Aorta (tissue), 5 donors: ENCODE measurements at places on chromosomes 16 and 17.

DNA sequence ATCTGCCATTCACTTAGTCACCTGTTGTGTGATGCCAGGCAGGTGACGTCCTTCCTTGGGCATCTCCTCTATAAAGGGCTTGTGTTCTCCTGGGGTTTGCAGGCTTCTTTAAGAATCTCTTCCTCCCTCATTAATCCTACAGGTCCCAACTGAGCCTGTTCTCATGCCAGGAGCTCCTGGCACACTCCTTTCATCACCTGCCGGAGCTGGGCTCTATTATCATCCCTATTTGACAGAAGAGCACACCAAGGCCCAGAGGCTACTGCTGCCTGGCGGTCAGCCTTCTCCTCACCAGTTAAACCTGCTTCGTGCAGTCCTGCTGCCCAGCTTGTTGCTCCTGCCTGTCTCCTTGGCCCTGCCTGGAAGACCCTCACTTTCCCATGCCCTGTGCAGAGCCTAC lies 51.2 kb downstream of the RAI1 start:
- no peak for DNase-seq

DNA sequence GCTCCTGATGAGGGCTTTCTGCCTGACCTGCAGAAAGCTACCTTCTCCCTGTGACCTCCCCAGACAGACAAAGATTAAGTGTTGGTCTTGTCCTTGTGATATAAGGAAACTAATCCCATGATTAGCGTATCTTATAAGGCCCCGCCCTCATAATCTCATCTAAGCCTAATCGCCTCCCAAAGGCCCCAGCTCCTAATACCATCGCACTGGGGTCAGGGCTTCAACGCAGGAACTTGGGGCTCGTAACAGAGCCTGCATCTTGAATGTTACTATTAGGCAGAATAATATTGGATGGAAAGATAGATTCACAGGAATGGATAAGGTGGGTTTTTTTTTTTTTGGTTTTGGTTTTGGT lies 78.9 kb downstream of the C16orf95 start:
- DNase-seq: no peak

DNA sequence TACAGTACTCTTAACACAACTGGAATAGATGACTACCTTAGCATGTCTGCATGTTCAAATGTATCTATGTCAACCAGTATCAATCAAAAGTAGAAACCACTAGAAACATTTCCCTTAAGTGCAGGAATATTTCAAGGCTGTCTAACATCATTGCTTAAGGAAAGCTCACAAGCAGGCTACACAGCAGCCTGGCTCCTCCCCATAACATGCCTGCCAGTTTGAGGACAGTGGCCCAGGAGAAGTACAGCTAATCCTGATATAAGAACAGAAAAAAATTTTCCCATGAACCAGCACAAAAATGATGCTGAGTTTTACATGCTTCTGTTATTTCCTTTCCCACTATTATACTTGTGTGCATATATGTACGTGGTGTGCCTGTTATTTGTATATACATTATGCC lies 175.1 kb downstream of the MYO1D start:
- no peak for DNase-seq

GRCh38 chr16:23528644-23529310 lies 18.5 kb upstream of the GGA2 start:
- no peak for DNase-seq

DNA sequence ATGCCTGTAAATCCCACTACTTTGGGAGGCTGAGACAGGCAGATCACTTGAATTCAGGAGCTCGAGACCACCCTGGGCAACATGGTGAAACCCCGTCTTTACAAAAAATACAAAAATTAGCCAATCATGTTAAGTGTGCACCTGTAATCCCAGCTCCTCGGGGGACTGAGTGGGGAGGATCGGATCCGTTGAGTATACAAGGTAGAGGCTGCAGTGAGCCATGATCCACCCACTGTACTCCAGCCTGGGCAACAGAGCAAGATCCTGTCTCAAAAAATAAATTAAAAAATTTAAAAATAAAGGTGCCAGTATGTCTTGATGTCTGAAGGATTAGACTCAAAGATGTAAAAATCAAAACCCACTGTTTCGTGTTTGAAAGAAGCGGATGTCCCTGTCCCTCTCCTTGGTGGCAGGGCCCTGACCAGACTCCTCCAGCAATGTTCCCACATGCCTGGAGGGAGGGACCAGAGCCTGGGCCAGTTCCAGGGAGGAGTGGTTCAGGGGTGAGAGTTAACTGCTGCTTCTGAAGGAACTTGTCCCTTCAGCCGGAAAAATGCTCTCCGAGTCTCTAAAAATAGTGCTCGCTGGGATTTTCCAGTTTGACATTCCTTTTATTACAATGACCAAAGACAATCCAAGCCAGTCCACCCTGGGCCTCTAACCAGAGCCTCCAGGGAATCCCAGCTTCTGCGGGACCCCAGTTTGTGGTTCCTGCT lies 9.4 kb upstream of the CMTM4 start:
- peak; percentile 87 for DNase-seq

GRCh38 chr17:30148376-30148775 lies 31.8 kb downstream of the NSRP1 start:
- no peak for DNase-seq
